ENCODE measurements at places on chromosomes 16 and 17. TPM values are rescaled to one million over a fixed set of nuclear protein-coding genes. Genes with fewer than 3 reads are reported as not detected.

- DNase-seq, result no peak
These were observed 631 bp downstream of the KREMEN2 start for GRCh38 chr16:2964475-2965336.

Gene ALDH3A1
- total RNA-seq, result 1.2 TPM

DNA sequence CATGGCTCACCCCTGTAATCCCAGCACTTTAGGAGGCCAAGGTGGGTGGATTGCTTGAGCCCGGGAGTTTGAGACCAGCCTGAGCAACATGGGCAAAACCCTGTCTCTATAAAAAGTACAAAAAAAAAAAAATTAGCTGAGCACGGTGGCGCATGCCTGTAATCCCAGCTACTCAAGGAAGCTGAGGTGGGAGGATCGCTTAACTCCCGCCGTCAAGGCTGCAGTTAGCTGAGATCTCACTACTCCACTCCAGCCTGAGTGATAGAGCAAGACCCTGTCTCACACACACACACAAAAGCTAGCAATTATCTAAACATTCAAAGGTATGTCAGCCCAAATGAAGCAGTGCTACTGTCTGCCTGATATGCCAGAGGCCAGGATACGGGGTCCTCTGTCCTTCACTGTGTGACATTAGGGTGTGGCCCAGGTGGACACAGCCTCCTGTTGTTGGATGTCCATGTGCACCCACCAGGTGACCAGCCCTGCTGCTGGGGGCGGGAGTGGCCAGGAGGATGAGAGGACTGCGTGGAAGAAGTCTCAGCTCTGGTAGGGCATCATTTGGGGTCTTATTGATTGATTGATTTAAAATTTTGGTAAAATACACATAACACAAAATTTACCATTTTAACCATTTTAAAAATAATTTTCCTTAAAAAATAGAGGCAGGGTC, 3.9 kb downstream of the NLRC3 start:
- no peak for DNase-seq

- no peak for DNase-seq
These were observed 36.3 kb upstream of the CBX4 start for GRCh38 chr17:79875511-79875910.

DNA sequence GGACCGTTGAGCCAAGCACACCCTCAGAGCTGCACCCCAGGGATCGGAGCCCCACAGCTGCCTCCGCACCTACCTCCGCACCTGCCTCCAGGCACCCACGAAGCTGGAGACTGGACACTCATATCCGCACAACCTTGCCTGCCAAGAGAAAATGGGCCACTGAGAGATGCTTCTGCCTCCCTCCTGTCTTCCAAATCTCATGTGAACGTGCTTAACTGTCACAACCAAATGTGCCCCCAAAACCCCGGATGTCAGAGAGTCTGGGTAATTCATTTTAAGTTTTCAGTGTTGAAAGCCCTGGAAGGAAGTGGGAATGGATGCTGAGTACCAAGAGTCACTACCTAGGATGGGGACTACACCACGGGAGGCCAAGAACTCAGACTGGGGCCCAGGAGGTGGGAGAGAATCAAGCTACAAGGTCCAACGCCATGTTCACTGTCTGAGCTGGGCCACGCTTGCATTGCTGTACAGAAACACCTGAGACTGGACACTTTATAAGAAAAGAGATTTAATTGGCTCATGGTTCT, 49.5 kb upstream of the MEAK7 start:
- no peak for DNase-seq

GRCh38 chr17:1882836-1883235, 53.0 kb downstream of the RPA1 start:
- peak; percentile 45 for DNase-seq

DNA sequence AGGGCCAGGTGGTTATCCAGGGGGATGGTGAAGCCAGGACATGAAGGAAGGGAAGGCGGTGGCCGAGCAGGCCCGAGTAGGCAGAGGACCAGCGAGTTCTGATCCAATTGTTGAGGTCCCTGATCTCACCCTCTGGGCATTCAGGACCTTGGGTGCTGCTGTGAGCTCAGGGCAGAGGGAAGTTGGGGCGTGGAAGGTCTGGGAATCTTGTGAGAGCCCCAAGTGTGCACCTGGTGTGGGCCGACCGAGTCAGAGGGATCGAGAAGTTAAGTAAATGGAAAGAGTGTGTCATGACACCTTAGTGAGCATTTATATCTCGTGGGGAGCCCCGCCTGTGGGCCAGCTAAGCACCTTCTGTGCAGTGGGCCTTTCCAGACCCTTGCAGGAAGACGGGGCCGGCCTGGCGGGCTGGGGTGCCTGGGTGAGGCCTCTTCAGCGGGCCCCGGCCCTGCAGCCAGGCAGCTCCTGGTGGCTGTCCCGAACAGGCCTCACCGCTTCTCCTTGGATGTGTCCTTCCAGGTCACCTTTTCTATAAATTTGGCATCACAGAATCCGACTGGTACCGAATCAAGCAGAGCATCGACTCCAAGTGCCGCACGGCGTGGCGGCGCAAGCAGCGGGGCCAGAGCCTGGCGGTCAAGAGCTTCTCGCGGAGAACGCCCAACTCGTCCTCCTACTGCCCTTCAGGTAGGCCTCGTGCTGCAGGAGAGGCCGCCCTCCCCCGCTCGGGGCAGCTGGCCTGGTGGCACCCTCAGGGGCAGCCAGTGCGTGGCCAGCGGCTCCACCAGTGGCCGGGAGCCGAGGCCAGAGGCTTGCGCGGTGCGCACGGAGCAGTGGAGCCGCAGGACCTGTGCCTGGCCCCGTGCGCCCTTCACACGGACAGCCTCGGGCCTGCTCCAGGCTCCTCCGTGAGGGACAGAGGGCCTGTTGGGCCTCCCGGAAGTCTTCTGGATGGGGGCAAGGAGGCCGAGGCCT, 76.0 kb downstream of the BANP start:
- no peak for DNase-seq

Gene CLEC3A
- total RNA-seq, result not detected

GRCh38 chr17:64059756-64060155, 39.3 kb upstream of the ICAM2 start:
- no peak for DNase-seq

DNA sequence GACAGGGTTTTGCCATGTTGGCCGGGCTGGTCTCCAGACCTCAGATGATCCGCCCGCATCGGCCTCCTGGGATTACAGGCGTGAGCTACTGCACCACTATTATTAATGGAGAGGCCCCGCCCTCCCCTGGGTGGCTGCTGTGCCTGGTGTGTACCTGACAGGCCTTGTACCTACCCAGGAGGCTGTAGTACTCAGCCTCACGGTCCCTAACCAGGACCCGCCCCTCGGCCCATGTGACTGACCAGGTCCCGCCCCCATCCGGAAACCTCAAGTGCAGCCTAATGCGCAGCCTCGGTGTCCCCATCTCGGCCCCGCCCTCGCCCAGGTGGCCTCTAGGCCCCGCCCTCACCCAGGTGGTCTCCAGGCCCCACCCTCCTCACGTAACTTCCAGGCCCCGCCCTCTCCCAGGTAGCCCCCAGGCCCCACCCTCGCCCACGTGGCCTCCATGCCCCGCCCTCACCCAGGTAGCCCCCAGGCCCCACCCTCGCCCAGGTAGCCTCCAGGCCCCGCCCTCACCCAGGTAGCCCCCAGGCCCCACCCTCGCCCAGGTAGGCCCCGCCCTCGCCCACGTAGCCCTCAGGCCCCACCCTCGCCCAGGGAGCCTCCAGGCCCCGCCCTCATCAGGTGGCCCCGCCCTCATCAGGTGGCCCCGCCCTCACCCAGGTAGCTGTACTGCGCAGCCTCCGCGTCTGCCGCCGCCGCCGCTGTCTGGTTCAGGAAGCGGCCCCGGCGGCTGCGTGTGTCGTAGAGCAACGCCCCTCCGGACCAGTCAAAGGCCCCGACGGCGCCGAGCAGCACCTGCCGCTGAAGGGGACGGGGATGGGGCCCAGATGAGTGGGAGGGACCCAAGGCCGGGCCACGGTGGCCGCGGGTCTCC, 31.0 kb downstream of the HASPIN start:
- no peak for DNase-seq

- DNase-seq, result no peak
These were observed 110.7 kb downstream of the ABCC6 start for GRCh38 chr16:16112450-16113053.

- DNase-seq, result peak; percentile 5
These were observed 10.0 kb upstream of the CD300LD start for GRCh38 chr17:74601944-74602572.

GRCh38 chr16:83925957-83926725, 26.9 kb upstream of the OSGIN1 start:
- DNase-seq, result no peak

GRCh38 chr17:43882761-43883415, 24.4 kb downstream of the MPP2 start:
- no peak for DNase-seq

GRCh38 chr16:21184834-21185233, 26.4 kb downstream of the LDAF1 start:
- DNase-seq, result no peak

Gene SEC14L5
- total RNA-seq, result not detected

Gene RNF43
- not detected for total RNA-seq

DNA sequence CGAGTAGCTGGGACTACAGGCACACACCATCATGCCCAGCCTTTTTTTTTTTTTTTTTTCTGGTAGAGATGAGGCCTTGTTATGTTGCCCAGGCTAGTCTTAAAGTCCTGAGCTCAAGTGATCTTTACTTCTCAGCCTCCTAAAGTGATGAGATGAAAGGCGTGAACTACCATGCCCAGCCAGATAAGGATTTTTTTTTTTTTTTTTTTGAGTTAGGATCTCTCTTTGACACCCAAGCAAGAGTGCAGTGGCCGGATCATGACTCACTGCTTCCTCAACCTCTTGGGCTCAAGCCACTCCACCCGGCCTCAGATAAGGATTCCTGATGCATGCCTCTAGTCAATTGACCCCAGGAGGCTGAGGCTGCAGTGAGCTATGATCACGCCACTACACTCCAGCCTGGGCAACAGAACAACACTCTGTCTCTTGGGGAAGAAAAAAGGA, 11.2 kb upstream of the PLEKHG4 start:
- DNase-seq, result peak; percentile 87

Gene TBC1D3I
- total RNA-seq, result 1.3 TPM

- DNase-seq, result peak; percentile 67
These were observed 23.4 kb upstream of the ZFHX3 start for GRCh38 chr16:73071131-73071940.

- peak; percentile 60 for DNase-seq
These were observed 21.0 kb upstream of the SEC14L1 start for GRCh38 chr17:77119668-77120301.

Gene SULT1A4
- total RNA-seq, result 8.8 TPM

- no peak for DNase-seq
These were observed 44.2 kb downstream of the TRIM37 start for GRCh38 chr17:59062509-59062908.

Gene ARHGAP23
- total RNA-seq, result 190 TPM

DNA sequence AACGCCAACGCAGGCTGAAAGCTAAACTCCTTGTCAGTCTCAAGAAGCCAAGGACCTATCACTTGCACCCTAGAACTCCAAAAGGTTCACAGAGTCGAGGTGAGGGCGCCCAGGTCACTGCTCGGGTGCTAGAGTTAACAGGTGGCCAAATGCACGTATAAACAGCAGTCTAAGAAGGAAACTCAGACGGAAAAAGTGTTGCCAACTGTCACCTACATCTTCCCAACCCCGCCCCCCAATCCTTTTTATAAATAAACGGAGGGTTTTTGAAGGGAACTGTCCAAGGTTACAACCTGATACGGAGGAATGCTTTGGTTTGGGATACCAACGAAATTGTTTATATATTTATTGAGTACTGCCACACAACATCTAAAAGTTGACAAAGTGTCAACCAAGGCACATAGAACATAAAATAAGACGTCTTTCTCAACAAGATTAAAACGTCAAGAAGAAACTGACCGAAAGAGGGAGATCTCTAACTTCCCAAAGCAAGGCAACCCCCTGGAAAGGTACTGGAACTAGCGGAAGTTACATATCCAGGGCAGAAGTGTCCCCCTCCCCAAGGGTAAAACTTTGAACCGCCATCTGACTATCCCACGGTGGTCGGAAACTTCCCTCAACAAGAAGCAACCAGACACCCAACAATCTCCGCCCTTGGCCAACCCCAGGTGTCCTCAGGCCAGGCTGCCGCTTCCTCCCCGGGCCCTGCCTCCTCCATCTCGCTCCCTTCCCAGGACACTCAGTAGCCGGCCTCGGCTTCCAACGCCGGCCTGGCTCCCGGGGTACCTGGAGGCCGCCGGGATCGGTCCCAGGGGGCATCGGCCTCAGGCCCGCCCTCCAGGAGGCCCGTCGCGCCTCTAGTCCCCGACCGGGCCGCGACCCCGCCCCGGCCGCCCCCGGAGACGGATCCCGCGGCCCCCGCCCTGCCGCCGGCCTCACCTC, 982 bp downstream of the SPAG9 start:
- peak; percentile 65 for DNase-seq

GRCh38 chr17:1179112-1179817, 516 bp downstream of the ABR start:
- peak; percentile 40 for DNase-seq

DNA sequence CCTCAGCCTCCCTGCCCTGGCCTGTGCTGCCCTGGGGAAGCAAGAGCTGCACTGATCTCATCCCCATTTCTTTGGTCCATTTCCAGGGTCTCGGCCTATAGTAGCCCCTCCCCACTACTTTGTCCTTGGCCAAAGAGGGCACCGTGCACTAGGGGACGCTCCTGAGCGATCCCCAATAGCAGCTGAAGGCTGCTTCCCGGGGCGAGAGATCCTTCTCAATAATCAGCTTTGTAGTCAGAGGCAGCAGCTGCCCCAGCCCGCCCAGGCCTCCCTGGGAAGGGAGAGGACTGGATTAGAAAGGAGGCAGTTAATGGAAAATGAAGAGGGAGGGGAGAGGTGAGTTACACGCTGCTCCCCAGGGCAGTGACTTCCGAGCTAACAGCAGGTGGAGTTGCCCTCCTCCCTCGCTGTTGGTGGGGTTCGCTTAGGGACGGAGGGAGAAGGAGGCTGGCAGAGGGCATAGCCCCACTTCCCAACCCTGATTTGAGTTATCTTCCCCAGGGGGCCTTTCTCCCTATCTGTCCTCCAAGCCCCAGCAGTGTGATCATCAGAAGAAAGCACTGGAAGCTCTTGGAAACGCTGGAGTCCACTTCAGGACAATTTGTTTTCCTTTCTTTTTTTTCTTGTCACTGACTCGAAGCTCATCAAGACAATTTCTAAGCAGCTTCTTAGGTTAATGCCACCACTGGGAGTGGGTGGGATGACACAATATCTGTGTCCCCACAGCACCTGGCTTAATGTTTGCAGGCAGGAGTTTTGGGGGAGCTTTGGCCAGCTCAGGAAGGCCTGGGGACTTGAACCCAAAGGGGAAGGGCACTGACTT, 2.6 kb downstream of the MXRA7 start:
- no peak for DNase-seq
